Esophagus muscularis mucosa (tissue), 4 donors: ENCODE measurements at places on chromosomes 16 and 17. TPM values are rescaled to one million over a fixed set of nuclear protein-coding genes. Genes with fewer than 3 reads are reported as not detected.

The C17orf78 gene
- not detected for total RNA-seq

- no peak for DNase-seq
Observed at GRCh38 chr16:51851111-51851510, 695.8 kb downstream of the TOX3 start.

The ABCA9 gene
- 19.8 TPM for total RNA-seq

The KRTAP9-2 gene
- total RNA-seq: not detected

DNA sequence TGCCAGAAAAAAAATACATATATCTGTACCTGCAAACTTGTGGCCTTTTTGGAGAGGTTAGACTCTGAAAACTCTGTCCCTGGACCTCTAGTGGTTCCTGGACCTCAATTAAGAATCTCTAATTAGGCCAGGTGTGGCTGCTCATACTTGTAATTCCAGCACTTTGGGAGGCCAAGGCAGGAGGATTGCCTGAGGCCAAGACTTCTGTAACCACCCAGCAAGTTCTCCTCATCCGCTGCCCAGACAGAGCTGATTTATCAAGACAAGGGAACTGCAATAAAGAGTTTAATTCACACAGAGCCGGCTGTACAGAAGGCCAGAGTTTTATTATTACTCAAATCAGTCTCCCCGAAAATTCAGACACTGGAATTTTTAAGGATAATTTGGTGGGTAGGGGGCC lies 4.2 kb downstream of the ASPA start:
- no peak for DNase-seq

The CD300A gene
- 2.6 TPM for total RNA-seq

DNA sequence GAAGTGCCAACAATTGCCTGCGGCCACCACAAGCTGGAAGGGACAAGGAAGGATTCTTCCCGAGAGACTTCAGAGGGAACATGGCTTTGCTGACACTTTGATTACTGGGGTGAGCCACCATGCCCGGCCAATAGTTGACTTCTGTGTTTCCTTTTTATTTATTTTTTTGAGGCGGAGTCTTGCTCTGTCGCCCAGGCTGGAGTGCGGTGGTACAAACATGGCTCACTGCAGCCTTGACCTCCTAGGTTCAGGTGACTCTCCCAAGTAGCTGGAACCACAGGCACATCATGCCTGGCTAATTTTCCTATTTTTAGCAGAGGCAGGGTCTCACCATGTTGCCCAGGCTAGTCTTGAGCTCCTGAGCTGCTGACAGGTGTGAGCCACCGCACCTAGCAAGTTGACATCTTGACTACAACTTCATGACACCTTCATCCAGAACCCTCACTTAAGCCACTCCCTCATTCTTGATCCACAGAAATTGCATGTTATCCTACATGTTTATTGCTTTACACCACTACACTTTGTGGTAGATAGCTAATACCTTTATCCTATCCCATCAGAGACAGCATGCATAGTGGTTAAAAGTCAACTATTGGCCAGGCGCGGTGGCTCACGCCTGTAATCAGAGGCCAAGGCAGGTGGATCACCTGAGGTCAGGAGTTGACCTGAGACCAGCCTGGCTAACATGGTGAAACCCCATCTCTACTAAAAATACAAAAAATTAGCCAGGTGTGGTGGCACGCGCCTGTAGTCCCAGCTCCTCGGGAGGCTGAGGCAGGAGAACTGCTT lies 16.1 kb upstream of the GPRC5C start:
- DNase-seq: no peak

GRCh38 chr16:67460168-67460567 lies 20.8 kb downstream of the ATP6V0D1 start:
- DNase-seq: no peak

DNA sequence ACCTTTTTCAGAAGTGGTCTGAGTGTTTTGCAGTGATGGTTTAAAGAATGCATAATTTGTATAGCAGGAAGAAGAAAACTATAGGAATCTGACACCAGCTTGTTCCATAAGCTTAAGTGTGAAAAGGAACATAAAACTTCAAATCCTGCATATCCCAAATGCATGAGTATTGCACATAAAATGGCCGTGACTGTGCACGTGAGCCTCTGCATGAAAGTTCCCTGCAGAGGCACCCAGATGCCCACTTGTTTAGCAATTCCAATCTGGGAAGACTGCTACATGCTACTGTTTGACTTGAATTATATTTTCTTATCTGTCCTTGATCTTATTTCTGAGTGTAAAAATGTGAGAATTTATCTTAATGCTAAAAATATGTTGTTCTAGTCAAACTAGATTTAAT lies 21.5 kb downstream of the MARCHF10 start:
- no peak for DNase-seq

DNA sequence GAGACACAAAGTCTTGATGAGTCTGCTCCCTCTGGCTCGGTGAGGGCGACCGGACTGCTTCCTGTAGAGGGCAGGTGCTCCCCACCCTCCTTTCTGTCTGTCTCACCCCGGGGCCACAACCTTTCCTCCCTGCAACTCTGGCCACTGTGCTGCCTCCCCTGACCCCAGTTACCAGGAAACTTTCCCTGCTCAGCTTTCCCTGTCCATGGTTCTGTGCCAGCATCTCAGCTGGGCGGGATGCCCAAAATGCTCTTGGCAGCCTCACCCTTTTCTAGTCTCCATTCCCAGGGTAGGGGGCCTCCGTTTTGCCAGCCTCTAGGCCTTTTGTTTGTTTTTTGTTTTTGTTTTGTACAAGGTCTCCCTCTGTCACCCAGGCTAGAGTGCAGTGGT lies 1.4 kb downstream of the PLD2 start:
- DNase-seq: no peak

DNA sequence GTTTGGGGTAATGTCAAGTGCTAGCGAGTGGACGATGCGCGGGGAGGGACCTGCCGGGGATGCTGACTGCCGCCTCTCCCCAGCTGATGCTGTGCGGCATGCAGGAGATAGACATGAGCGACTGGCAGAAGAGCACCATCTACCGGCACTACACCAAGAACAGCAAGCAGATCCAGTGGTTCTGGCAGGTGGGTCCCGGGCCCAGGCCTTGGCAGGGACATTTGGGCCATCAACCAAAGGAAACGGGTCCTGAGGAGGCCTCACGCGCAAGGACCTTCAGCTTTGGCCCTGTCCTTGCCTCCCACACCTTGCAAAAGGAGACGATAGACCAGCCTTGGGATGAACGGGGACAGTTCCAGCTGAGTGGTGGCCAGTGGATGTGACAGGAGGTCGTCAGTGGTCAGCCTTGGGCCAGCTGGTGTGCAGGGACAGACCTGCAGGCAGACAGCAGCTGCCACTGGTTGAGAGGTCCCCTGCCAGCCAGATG lies 13.6 kb upstream of the CLEC18A start:
- DNase-seq: no peak

GRCh38 chr16:86863609-86864008 lies 285.3 kb downstream of the FOXL1 start:
- no peak for DNase-seq

GRCh38 chr16:11576427-11577289 lies 10.1 kb downstream of the LITAF start:
- no peak for DNase-seq

The PFN1 gene
- total RNA-seq: 1,269 TPM

The TMC8 gene
- total RNA-seq: 1.3 TPM

The CES4A gene
- total RNA-seq: 4.0 TPM

The KRTAP4-5 gene
- total RNA-seq: not detected

DNA sequence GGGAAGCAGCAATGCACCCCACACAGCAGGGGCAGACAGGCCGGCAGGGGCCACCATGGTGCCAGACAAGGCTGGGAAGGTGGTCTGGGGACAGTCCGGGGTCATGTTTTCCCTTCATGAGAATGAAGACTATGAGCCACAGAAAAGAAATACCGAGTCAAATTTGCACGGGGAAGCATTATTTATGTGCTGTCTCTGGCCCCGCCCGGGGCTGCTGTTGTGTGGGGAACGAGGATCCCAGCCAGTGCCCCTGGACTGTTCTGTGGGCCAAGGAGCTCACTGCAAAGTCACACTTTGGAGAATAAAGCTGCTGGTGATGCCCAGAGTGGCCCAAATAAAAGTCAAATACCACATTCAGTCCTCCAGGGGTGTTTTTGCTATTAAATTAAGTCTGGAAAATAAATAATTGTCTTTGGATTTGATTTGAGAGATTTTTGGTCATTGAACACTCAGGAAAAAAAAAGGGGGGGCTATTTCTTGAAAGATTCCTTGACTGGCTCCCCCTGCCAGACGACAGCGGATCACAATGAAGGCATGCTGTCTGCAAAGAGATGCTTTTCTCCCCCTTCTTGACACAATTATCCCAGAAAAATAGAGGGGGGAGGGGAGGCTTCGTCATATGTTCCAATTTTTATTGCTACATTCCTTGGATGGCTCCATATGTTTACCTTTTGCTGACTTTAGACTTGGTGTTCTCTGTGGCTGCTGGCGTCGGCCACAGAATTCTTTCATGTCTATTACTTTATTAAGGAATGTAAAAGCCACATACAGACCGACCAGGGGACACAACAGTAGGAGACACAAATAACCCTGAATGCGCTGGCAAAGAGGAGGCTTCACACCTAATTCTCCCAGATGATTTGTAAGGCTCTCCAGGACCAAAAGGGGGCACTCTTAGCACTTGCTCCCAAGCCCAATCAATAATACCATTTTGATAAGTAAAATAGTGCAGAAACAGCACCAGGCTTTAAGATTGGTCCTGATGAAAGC lies 27.1 kb upstream of the ANKFN1 start:
- DNase-seq: no peak

- DNase-seq: no peak
Observed at GRCh38 chr17:72087876-72088275, 32.9 kb upstream of the SOX9 start.

- DNase-seq: peak; percentile 81
Observed at GRCh38 chr17:14672830-14673229, 371.9 kb downstream of the HS3ST3B1 start.

The OR4D1 gene
- total RNA-seq: not detected

The EME1 gene
- total RNA-seq: not detected

- DNase-seq: no peak
Observed at GRCh38 chr17:69093279-69093789, 32.6 kb upstream of the ABCA9 start.

GRCh38 chr16:68943961-68944360 lies 100.6 kb downstream of the TANGO6 start:
- DNase-seq: no peak

The CLDN7 gene
- total RNA-seq: 3.4 TPM

DNA sequence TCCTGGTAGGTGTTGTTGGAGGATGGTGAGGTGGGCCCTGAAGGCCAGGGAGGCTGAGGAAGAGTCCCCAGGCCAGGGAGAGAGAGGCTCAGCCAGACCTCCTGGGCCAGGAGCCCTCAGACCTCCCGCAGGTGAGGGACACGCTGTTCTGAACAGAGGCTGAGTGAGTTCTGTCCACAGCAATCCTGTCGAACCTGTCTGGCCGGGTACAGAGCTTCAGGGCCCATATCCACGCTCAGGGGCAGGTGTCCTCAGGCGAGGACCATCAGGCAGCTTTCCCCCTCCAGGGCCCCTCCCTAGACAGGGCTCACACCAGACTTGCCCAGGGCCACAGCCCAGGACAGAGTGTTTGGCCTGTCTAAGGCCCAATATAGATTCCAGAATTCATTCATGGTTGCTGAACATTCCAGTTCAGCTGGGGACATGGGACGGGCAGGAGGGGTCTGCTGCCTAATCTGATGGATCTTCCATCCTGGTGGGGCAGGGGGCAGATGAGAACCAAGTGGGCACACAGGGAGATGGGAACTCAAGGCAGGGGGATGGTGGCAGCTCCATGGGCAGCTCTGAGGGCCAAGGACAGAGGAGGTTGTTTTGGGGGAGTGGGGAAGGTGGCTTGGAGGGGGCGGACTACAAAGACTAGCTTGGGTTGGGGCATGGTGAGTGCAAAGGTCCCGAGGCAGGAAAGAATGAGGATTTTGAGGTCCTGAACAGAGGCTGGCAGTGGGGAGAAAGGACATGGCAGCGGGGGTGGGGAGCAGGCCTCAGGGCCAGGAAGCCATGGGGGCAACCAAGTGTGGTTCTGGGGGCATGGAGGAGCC lies 23.4 kb upstream of the MPRIP start:
- DNase-seq: no peak

- no peak for DNase-seq
Observed at GRCh38 chr16:81443688-81444447, 740 bp upstream of the CMIP start.

The MT1B gene
- not detected for total RNA-seq

GRCh38 chr17:42682722-42683403 lies 532 bp downstream of the CNTNAP1 start:
- DNase-seq: no peak

The STAT5A gene
- total RNA-seq: 97.0 TPM

The USP6 gene
- 2.9 TPM for total RNA-seq

GRCh38 chr16:82302042-82302727 lies 132.2 kb upstream of the MPHOSPH6 start:
- DNase-seq: no peak

DNA sequence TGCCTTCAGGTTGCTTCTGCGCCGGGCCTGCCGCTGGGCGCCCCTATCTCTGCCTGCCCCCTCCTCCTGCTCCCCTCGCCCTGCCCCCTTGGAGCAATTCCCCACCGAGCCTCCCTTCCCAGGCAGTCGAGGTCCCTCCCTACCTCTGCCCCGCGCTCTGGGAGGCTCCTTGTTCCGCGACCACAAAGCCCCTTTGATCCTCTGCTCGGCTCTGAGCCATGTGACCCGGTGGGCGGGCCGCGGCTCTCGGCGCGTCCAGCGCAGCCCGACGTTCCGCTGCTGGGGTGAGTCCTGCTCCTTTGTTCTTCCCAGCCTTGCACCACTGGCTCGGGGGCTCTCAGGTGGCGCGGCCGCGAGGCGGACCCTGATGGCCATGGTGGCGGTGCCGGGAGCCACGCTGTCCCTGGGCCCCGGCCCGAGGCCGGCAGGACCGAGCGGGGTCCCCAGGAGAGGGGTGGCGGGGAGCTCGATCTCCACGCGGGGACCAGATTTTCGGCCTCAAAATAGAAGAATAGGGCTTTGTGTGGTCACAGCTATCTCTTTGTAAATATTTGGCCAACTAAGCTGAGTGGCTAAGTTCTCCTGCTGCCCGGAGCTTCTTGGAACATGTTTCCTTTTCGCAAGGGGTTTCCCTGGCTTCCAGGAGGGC lies 310.6 kb downstream of the SEC14L1 start:
- DNase-seq: no peak

The KRTAP4-9 gene
- not detected for total RNA-seq

The CRHR1 gene
- total RNA-seq: not detected

GRCh38 chr16:66905633-66906539 lies 12.8 kb downstream of the CDH16 start:
- no peak for DNase-seq

DNA sequence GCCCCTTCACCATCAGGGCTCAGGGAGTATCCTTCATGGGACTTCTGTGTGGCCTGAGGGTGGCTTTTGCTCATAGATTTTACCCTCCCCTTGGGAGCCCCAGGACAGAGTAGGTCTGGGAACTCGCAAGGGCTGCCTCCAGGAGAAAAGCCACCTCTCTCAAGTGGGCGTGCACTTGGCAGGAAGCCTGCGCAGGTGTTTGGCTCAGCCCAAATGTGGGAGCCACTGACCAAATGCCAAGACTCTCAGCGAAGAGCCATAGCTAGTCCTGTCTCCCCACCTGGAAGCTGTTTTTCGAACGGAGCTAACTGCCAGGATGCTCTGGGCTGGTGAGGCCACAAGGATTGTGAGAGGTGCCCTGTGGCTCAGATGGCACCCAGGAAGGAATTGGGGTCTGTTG lies 2.0 kb upstream of the HSD17B2 start:
- no peak for DNase-seq
